ENCODE measurements at places on chromosomes 13 and 19. TPM values are rescaled to one million over a fixed set of nuclear protein-coding genes. Genes with fewer than 3 reads are reported as not detected.

GRCh38 chr13:113655346-113656002 is 2.5 kb downstream of the ATP4B start:
- DNase-seq = no peak

- peak; percentile 23 for DNase-seq
Measured at GRCh38 chr13:52925775-52926285, 77.4 kb upstream of the PCDH8 start.

DNA sequence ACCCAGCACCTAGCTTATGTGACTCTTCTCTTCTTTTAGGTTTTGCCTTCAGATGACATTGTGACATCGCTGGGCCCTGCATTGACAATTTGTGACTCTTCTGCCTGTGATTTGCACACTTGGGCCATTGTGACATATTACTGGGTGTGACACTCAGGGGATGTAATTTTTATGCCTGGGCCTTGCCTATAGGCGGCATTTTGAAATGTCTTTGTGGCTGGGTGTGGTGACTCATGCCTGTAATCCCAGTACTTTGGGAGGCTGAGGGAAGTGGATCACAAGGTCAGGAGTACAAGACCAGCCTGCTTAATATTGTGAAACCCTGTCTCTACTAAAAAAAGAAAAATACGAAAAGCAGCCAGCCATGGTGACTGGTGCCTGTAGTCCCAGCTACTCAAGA is 28.4 kb upstream of the ZNF681 start:
- no peak for DNase-seq

- peak; percentile 38 for DNase-seq
Measured at GRCh38 chr19:36140304-36141038, 605 bp downstream of the CAPNS1 start.

- no peak for DNase-seq
Measured at GRCh38 chr19:31344403-31344802, 4.8 kb downstream of the TSHZ3 start.

DNA sequence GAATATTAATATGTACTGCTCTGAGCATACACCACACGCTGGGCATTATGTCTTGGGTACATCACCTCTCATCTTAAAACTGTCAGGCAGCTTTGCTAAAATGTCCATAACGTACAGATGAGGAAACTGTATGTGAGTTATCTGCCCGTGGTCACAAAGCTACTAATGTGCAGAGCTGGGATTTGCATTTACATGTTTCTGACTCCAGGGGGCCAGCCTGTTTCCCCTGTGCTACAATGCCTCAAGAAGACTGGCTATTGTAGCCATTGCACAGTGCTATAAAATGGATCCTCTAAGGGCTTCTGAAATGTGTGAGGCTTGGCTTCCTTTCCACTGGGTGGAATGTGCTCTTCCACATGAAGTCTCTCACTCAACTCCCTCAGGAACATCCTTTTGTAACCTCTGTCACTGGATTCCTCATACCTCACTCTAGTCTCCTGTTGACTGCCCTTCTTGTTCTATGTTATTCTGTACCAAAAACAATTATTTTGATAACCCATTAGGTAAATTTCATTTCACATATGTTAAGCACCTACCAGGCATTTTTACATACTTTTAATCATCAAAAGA is 95.6 kb upstream of the HTR2A start:
- DNase-seq = no peak

GRCh38 chr19:3358689-3359014 is 7.7 kb upstream of the NFIC start:
- DNase-seq = no peak

GRCh38 chr19:17321655-17322489 is 12.5 kb downstream of the DDA1 start:
- DNase-seq = no peak

EDNRB gene
- total RNA-seq = 61.9 TPM

RAX2 gene
- total RNA-seq = not detected

SPTBN4 gene
- 5.1 TPM for total RNA-seq

ZNF649 gene
- total RNA-seq = 7.9 TPM

PGLYRP1 gene
- not detected for total RNA-seq
